ENCODE measurements at places on chromosomes 13 and 19.

GRCh38 chr19:14670408-14670807 is 4.2 kb downstream of the ADGRE3 start:
- DNase-seq, result no peak

DNA sequence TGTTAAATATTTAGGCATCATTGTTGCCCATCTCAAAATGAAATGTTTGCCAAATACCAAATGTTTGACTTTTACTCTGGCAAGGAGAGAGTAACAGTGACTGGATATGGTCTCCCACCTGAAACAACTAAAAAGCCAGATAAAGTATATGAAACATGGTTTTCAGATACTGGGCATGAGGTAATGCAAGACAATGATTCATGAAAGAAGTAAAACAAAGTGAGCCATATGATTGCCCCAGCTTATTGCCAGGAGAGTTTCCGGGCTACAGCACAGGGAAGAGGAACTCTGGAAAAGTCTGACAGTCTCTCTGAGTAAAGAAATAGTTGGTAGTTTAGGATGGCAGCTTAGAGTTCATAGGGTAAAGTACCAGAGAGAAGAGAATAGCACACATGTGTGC is 354.6 kb downstream of the DNAJC15 start:
- DNase-seq, result no peak

- no peak for DNase-seq
Measured at GRCh38 chr13:20512042-20512683, 13.5 kb downstream of the CRYL1 start.

- no peak for DNase-seq
Measured at GRCh38 chr13:32911506-32911905, 104.7 kb upstream of the KL start.

DNA sequence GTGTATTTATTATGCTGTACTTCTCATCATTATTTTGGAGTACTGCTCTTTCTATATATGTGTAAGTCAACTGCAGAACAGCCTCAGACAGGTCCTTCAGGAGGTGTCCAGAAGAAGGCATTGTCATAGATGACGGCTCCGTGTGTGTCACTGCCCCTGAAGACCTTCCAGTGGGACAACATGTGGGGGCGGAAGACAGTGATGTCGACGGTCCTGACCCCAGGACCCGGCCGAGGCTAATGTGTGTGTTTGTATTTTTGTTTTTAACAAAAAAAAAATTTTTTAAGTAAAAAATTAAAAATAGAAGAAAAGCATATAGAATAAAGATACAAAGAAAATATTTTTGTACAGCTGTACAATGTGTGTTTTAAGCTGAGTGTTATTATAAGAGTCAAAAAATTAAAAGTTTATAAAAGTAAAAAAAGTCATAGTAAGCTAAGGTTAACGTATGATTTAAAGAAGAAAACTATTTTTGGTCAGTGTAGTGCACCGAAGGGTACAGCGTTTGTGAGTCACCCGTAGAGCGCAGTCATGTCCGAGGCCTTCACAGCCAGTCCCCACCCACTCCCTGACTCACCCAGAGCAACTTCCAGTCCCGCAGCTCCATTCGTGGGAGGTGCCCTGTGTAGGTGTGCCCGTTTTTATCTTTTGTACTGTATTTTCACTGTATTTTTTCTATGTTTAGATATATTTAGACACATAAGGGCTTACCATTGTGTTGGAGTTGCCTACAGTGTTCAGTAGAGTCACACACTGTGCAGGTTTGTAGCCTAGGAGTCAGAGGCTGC is 42.2 kb upstream of the SPACA7 start:
- DNase-seq, result no peak

GRCh38 chr13:94345374-94346195 is 133.9 kb downstream of the DCT start:
- DNase-seq, result no peak
